Vagina (tissue), 2 donors: ENCODE measurements at places on chromosomes 5 and 9. TPM values are rescaled to one million over a fixed set of nuclear protein-coding genes. Genes with fewer than 3 reads are reported as not detected.

KIF2A gene
- 30.2 TPM for total RNA-seq

IL7R gene
- 69.7 TPM for total RNA-seq

DNA sequence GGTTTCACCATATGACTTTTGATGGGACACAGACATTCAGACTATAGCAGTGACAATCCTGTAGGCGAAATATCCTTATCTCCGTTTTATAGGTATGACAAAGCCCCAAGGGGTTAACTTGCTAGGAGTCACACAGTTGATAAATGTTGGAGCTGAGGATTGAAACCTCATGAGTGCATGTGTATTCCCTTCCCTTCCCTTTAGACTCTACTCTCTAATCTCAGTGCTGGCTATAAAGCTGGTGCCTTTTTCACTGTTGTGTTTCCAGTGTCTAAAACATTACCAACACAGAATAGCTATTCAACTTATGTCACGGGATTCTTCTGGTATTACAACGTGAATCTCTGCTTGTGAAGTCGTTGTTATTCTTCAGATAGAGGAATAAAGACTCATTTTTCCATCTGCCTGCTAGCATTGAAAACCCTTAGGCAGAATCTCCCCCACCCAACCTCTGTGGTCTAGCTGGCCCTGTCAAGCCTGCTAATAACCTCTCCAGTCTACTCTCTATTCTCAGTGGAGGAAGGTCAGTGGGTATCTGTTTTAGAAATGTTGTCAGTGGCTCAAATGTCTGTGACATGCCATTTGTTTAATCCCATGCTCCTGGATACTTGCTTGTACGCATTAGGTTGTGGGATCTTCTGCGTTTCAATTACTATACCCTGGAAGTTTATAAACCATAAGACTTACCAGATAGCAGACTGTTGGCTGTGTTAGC lies 121.2 kb downstream of the TLE4 start:
- no peak for DNase-seq

GRCh38 chr5:173627860-173628392 lies 11.5 kb upstream of the BOD1 start:
- DNase-seq: no peak

- DNase-seq: no peak
These were observed 16.3 kb downstream of the TTLL11 start for GRCh38 chr9:122076773-122077172.
